ENCODE measurements at places on chromosomes 13 and 19.

- DNase-seq = no peak
Observed at GRCh38 chr13:112996671-112997091, 27.7 kb downstream of the MCF2L start.

GRCh38 chr13:114230117-114230516, 4.6 kb upstream of the CDC16 start:
- DNase-seq = no peak

DNA sequence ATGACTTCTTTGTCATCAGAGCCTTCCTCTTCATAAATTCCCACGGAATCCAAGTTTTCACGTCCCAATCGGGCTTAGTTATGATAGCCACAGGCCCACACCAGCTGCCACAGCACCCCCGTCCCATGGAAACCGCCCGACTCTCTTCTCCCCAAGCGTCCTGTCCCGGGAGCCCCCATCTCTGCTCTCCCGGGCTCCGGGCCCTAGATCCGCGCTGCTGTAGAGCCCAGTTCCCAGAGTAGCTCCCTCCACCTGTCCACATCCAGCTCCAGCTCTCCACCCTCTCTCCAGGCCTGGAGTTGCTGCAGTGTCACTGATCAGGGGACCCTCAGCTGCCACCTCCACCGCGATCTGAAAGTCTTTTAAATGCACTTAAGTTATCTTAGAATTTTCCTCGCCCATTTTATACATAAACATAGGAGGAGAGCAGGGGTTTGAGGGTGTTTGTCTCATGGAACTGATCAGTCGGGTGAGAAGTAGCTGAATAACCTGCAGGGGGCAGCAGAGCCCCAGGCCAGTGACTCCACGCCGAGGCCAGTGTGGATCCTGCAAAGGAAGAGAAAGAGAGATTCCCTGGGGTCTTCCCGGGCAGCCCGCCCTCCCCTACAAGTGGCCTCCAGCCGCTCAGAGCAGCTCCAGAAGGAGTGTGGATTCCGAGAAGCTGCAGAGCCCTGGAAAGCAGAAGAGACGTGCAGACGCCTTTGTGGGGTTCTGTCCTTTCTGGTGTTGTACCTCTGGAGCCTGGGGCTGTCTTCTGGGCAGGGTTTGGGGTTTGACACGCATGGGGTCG, 1.1 kb upstream of the ZNF763 start:
- DNase-seq = peak; percentile 64

DNA sequence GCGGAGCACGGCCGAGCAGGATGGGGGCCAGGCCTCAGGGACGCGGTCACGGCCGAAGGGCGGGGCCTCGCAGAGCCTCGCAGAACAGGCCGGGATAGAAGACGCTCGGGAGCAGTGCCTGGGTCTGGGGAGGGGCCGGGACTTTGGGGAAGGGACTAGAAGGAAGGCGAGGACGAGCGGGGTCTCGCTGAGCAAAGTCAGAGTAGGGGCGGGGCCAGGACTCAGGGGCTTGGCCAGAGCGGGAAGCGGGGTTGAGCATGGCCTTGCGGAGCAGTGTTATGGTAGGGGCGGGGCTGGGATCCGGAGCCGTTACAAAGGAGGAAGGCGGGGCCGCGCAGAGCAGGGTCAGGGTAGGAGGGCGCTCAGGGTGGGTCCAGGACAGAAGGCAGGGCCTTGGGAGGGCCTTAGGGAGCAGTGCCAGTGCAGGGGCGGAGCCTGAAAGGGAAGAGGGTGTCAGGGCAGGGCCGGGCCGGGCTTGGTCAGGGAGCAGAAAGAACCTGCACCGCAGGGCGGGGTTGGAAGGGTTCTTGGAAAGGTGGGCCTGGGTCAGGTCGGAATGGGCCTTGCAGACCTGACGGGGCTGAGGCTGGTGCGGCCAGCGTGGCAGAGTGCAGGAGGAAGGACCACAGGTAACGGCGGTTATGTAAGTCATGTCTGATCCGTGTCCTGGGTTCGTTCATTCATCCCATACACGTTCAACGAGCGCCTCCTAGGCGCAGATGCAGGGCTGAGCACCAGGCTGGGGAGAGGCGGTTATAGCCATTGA, 533 bp upstream of the ATP8B3 start:
- DNase-seq = peak; percentile 94

- no peak for DNase-seq
Observed at GRCh38 chr19:56946159-56946558, 105.6 kb upstream of the PEG3 start.

- DNase-seq = no peak
Observed at GRCh38 chr13:73870036-73870741, 264.0 kb downstream of the KLF12 start.

DNA sequence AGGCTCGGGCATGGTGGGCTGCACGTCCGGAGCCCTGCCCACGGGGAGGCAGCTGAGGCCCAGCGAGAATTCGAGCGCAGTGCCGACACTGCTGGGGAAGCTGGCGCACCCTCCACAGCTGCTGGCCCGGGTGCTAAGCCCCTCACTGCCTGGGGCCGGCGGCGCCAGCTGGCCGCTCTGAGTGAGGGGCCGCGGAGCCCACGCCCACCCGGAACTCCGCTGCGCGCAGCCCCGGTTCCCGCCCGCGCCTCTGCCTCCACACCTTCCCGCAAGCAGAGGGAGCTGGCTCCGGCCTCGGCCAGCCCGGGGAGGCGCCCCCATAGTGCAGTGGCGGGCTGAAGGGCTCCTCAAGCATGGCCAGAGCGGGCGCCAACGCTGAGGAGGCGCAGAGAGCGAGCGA, 2080.4 kb downstream of the PCDH9 start:
- no peak for DNase-seq

GRCh38 chr13:44101347-44102083, 221.8 kb downstream of the LACC1 start:
- DNase-seq = no peak

GRCh38 chr19:16575861-16576689, 3.9 kb upstream of the SLC35E1 start:
- DNase-seq = no peak

Data from NCI-H1105 (cell line).